BE2C (cell line): ENCODE measurements at places on chromosomes 7 and 10.

DNA sequence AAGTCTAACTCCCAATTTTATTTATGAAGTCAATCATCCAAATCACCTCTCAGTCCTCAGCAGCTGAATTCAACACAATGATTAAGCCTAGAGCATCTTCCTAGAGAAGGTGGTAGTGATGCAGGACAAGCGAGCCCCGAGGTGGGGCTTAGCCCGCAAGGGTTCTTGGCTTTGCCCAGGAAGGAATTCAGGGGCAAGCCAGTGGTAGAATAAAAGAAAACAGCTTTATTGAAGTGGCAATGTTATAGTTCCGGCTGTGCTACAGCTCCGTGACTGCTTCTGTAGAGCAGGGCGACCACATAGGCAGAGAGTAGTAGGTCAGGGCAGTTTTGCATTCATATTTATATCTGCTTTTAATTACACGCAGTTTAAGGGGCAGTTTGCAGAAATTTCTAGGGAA is 18.1 kb downstream of the IL2RA start:
- DNase-seq: no peak

DNA sequence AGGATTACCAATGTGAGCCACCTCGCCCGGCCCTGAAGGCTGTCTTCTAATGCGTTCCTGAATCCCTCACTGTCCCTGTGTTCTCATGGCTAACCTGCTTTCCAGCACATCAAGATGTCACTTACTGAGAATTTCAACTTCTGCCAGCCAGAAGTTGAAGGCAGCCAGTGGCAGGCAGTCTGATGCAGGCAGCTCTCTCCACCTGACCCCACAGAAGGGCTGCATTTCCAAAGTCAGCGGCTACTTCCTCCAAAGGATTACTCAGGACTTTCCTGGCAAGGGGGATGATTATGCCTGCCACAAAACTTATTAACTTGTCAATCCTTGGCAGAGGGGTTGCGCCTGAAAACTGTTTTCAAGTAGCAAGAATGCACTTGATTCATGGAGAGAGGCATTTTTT is 1219.4 kb downstream of the TYW1 start:
- no peak for DNase-seq

GRCh38 chr10:124619195-124619594 is 125.0 kb downstream of the FAM53B start:
- no peak for DNase-seq

DNA sequence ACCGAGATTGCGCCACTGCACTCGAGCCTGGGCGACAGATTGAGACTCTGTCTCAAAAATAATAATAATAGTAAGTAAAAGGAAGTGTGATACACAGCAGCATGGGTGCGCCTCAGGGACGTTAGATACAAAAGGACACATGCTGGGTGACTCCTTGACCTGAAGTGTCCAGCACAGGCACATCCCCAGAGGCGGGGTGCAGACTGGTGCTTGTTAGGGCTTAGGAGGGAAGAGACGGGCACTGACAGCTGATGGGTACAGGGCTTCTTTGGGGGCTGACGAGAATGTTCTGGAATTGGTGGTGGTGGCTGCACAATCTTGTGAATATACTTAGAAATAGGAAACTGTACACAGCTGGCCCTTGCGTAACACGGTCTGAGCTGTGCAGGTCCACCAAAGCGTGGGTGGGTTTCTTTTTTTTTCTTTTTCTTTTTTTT is 61.8 kb upstream of the DNAJB6 start:
- no peak for DNase-seq

GRCh38 chr7:148286150-148286549 is 304.4 kb upstream of the C7orf33 start:
- no peak for DNase-seq

DNA sequence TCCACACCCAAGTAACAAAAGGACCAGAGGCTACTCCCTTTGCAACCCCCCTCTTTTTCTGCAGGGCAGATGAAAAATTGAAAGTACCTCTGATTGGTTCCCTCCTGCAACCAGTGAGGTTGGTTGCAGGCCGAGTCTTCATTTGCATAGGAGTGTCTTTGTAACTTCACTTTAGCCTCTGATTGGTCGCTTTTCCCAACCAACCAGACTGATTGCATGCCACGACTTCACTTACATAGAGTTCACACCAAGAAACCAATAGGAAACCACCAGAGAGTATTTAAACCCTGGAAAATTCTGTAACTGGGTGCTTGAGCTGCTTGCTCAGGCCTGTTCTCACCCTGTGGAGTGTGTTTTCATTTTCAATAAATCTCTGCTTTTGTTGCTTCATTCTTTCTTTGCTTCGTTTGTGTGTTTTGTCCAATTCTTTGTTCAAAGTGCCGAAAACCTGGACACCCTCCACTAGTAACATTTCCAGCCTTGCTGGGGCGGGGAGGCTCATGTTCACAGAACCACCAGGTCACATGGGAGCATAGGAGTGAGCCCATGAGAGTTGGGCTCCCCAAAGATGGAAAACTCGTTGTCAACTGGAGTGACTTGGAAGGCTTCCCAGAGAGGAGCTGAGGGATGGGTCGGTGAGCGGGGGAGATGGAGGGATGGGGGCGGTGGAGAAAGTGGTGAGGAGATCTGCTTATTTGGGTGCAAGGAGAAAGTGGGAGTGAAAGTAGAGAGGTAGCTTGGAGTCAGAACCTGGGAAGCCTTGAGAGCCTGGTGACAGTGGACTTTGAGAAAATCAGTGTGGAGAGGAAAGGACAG is 223.6 kb downstream of the GFRA1 start:
- no peak for DNase-seq

- no peak for DNase-seq
These were observed 26.5 kb upstream of the WNT16 start for GRCh38 chr7:121302214-121302745.

GRCh38 chr10:1591045-1591444 is 146.3 kb downstream of the ADARB2 start:
- DNase-seq: no peak

DNA sequence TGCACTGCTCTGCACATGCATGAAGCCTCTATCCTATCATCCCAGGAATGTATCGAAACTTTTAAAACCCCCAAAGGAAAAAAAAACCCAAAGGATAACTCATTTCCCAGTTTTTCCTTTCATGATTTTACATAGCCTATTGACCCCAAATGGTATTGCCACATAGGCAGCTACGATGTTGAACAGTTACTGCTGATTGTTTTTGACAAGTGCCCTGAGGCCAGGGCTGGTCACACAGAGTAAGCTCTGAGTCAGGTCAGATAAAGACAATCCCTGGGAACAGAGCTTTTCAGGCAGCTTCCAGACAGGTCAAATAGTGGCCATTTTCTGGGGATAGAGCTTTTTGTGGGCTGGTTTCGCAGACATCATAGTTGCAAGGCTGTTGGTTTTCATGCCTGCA is 52.1 kb downstream of the MYL10 start:
- DNase-seq: no peak

- DNase-seq: no peak
These were observed 2.7 kb upstream of the LIPF start for GRCh38 chr10:88661577-88661976.

GRCh38 chr10:5645375-5645774 is 21.0 kb downstream of the ASB13 start:
- no peak for DNase-seq

- no peak for DNase-seq
These were observed 4.3 kb downstream of the PROSER2 start for GRCh38 chr10:11827414-11827813.

DNA sequence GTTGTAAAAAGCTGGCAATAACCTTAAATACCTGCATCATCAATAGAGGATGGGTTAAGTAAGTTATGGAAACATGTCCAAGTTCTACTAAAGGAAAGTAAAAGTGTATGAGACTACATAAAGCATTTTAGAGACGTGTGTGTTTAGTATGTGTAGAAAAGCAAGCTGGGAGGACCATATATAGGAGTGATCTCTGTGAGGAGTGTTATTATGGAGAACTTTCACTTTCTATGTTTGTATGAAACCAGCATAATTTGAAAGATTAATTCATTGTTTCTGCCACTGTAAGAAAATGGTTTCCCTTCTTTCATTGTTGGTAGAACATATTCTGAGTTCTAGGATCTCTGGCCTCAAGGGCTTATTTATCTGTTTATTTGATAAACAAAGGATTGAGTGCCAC is 19.2 kb upstream of the PDLIM1 start:
- no peak for DNase-seq
